ENCODE measurements at places on chromosomes 13 and 19.
A peak's percentile ranks its signal among the peaks of the same experiment; 100 is the strongest.

DNA sequence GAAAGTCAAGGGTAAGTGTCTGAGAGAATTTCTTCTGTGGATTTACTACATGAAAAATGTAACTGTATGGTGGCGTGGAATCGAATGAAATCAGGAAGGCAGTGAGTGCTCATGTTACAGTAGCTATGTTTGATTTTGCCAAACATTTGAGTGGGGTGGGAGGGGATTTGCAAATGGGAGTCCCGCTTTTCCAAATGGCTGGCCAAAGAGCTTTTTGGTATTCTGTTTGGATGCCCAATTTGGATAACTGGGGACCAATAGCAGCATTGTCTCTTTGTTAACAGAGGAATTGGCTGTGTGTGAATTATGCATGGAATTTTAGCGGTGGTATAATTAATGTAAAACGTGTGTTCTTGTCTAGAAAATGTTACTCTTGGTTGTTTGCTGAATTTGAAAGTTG lies 17.8 kb downstream of the HNRNPM start:
- no peak for DNase-seq

- peak; percentile 89 for DNase-seq
These were observed 11.2 kb downstream of the UNC13A start for GRCh38 chr19:17677002-17677401.

DNA sequence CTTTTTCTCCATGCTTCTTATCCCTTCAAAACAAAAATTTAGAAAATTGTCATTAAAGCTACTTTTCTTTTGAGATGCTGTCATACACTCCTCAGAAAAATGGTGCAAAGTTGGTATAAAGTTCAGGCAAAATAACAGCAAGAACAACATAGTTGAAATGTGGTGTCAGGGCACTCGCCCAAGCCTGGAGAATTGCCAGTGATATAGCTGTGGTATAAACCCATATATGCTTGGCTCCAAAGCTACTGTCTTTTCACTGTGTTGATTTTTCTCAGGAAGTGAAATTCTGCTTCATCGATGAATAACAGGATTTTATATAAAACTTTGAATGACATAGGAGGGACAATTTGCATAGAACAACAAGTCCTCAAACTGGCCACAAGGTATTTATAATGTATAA lies 2532.9 kb downstream of the PCDH9 start:
- no peak for DNase-seq

GRCh38 chr13:92681239-92681638 lies 545.4 kb upstream of the GPC6 start:
- no peak for DNase-seq

GRCh38 chr13:20457670-20458069 lies 68.0 kb downstream of the CRYL1 start:
- DNase-seq, result no peak

GRCh38 chr13:87999240-87999700 lies 328.1 kb downstream of the SLITRK5 start:
- no peak for DNase-seq

- DNase-seq, result no peak
These were observed 37.6 kb upstream of the FLT1 start for GRCh38 chr13:28532388-28533124.

- DNase-seq, result peak; percentile 71
These were observed 20.7 kb upstream of the CEACAM6 start for GRCh38 chr19:41734585-41734984.

DNA sequence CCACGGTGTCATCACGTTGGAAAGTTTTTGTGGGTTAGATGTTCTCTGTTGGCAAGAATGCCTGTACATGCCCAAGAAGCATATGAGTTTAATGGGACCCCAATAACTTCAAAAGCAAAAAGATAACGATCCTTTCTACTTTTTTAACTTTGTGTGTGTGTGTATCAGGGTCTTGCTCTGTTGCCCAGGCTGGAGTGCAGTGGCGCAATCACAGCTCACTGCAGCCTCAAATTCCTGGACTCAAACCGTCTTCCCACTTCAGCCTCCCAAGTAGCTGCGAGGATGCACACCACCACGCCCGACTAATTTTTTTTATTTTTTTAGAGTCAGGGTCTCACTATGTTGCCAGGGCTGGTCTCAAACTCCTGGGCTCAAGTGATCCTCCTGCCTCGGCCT lies 34.3 kb upstream of the TPM4 start:
- DNase-seq, result no peak

All from NCI-H146 (cell line).